ENCODE measurements at places on chromosomes 3 and 15. TPM values are rescaled to one million over a fixed set of nuclear protein-coding genes. Genes with fewer than 3 reads are reported as not detected.

SOX14 gene
- 0.23 TPM for total RNA-seq

- DNase-seq, result no peak
- peaks cover 50% of the 10 kb centered on the region for H3K36me3 ChIP-seq
- no peak overlapping the region for H3K27ac ChIP-seq
- no peaks in the 10 kb centered on the region for H3K4me1 ChIP-seq
Observed at GRCh38 chr3:66381626-66382025, 119.2 kb downstream of the LRIG1 start.

GRCh38 chr3:78858174-78858573, 909.6 kb downstream of the ROBO1 start:
- no peaks in the 10 kb centered on the region for H3K27me3 ChIP-seq
- no peak overlapping the region for H3K4me3 ChIP-seq
- H3K4me1 ChIP-seq, result peaks cover 17% of the 10 kb centered on the region
- H3K27ac ChIP-seq, result no peak overlapping the region

- no peaks in the 10 kb centered on the region for H3K27me3 ChIP-seq
Observed at GRCh38 chr3:183517607-183518006, 37.9 kb downstream of the KLHL6 start.

DNA sequence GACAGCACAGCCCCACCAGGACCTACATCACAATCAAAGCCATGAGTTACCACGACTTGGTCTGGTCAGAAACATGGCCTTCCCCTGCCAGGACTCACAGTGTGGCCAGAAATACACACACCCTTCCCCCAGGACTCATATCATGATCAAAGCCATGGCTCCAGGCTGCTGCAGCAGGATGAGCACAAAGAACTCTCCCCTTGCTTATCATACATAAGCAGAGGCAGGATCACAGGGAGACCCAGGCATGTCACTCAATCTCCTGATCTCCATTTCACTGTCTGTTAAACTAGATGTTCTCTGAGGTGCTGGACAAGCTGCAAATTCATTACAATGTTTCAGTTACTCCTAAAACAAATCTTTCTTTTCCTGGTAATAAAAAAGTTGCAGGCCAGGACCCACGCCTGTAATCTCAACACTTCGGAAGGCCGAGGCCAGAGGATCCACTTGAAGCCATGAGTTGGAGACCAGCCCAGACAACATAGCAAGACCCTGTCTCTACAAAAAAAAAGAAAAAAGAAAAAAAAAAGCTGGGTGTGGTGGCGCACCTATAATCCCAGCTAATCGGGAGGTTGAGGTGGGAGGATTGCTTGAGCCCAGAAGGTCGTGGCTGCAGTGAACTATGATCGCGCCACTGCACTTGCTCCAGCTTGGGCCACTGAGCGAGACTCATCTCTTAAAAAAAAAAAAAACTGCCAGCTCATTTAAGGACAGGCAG, 1.2 kb downstream of the PFKFB4 start:
- no peaks in the 10 kb centered on the region for H3K36me3 ChIP-seq
- peaks cover 14% of the 10 kb centered on the region for H3K4me1 ChIP-seq
- H3K4me3 ChIP-seq, result peak overlapping the region; percentile 73
- no peaks in the 10 kb centered on the region for H3K27me3 ChIP-seq
- 0 out of 2 replicates have a peak overlapping the region, but pooled peaks have one; percentile 16 for H3K27ac ChIP-seq

DNA sequence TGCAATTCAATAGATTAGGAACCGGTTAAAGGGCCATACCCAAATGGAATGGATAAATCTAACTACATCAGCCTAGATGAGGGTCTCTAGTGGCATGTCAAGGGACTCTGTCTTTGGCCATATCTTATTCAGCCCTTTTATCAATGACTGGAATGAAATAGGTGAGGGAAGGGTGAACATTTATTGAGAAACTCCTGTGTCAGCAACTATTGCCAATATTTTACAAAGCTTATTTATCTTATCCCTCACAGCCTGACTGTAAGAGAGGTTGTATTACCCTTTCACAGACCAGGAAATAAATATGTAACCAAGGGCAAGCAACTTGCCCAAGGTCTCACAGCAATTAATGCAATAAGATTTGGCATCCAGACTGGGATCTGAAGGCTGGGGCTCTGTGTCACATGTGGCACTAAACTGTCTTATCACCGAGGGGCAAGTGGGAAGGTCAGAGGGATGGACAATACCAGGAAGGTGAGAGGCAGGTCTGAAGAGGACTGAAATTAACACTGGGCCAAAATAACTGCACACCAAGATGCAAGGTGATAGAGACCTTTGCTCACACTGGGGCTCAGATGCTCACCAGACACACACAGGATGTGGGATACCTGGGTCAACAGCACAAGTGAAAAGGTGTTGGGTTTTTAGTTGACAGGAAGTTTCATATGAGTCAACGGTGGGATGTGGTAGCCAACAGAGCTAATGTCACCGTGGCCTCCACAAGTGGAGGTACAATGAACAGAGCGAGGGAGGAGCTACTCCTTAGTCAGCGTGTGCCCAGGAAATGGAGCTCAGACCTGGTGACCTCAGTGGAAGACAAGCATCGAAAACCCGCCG, 261.3 kb downstream of the RPLP1 start:
- no peak overlapping the region for H3K4me3 ChIP-seq
- H3K36me3 ChIP-seq, result no peaks in the 10 kb centered on the region
- no peaks in the 10 kb centered on the region for H3K4me1 ChIP-seq

DNA sequence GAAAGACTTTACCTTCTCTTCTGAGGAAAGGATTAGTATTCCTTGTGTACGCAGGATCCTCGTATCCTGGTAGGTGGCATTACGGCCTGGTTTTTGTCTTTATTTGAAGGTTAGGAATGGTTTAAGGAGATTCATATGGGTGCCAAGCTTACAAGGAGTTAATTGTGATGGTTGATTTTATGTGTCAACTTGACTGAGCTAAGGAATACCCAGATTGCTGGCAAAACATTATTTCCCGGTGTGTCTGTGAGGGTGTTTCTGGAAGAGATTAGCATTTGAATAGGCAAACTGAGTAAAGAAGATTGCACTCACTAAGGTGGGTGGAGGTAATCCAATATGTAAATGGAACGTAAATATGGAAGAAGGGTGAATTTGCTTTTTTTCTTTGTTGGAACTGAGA, 44.4 kb upstream of the ABI3BP start:
- H3K36me3 ChIP-seq, result no peaks in the 10 kb centered on the region
- no peaks in the 10 kb centered on the region for H3K27me3 ChIP-seq
- no peak overlapping the region for H3K27ac ChIP-seq
- DNase-seq, result no peak

DNA sequence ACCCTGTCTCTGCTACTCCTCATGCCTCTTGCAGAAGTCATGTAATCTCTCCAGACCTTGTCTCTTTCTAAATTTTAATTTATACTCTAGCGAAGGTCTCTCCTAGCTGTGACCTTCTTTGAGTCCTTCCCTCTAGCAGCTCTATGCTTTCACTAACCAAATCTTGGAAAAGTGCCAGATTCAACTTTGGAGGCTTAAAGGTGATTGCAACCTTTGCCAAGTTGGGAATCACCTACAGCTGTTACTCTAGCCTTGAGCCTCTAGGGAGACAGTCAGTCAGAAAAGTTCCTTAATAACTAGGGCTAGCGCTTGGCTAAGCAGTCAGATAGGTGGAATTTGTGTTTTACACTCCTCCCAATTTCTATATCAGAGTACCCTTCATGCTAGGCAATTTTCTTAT, 46.1 kb upstream of the ABI3BP start:
- no peak overlapping the region for H3K4me3 ChIP-seq
- 0 out of 2 replicates have a peak, but pooled peaks cover 4% of the 10 kb centered on the region for H3K4me1 ChIP-seq
- no peak for DNase-seq
- no peaks in the 10 kb centered on the region for H3K27me3 ChIP-seq

GRCh38 chr3:9078561-9079240, 115.4 kb upstream of the RAD18 start:
- peak; percentile 71 for DNase-seq
- no peak overlapping the region for H3K27ac ChIP-seq
- H3K4me3 ChIP-seq, result no peak overlapping the region
- no peaks in the 10 kb centered on the region for H3K36me3 ChIP-seq
